Stimulated activated CD4-positive, alpha-beta T cell treated with anti-CD3 and anti-CD28 coated beads, Interleukin-4, amount 100 ng/mL, for 48 hours (primary cell): ENCODE measurements at places on chromosomes 11 and 22.

DNA sequence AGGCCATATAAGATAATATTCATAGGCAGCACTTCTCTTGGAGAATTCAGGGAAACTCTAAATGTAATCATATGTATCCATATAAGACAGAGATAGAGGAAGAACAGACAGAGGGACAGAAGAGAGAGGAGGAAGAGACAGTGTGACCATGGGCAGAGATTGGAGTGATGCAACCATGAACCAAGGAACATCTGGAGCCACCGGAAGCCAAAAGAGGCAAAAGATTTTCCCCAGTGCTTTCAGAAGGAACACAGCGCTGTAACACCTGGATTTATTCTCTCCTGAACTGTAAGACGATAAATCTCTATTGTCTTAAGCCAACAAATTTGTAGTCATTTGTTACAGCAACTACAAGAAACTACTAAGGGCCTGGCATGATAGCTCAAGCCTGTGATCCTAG, 57.7 kb downstream of the GAB2 start:
- no peak for DNase-seq

DNA sequence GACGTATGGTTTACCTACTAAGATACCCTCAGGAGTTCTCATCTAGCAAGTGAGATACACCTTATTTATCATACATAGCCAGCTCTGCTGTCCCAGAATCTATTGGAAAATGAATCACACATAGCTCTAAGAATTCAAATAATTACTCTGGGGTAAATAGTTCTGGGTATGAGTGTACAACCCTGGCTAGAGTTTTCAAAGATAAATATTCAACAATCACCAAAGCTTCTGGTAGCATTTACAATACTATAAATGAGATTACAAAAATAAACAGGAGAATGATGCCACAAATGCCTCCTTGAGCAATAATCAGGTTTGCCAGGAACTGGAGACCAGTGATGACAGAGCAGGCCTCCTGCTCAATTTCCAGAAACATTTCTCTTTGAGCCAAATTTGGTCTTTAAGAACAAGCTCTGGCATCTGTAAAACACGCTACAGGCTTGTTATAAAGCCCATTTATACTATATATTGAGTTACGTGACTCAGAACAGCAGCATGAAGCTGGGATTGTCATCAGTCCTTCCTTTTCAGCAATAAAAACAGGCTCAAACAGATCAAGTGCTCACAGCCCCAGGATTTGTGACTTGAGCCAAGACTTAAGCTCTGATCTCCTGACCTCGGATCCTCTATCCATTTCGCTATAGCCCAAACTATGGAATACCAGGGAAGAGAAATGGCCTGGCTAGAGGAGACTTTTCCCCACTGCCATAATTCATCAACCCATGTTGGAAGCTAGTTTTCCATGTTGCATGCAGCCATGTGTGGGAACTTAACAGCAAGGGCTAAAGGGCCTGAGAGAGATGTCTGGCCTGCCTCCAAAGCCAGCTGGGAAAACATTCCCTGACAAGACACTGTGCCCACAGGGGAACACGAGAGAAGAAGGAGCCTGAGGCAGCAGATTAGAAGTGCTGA, 19.7 kb downstream of the RAB30 start:
- DNase-seq, result no peak

DNA sequence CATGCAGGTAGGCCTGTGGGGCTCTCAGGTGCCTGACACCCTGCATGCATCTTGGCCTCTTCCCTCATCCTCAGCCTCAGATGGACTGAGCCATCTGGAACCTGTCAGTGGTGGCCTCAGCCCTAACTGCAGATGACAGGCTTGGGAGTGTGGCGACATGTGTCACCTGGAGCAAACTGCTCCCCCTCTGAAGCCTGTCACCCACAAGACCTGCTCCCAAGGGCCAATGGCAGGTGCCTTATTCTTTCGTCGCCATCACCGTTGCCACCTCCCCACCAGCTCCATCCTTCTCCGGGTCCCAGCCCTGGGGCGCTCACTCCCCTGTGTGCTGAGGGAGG, 3.6 kb upstream of the SEPTIN5 start:
- no peak for DNase-seq

- DNase-seq, result no peak
Observed at GRCh38 chr11:36016263-36016662, 72.4 kb downstream of the LDLRAD3 start.

DNA sequence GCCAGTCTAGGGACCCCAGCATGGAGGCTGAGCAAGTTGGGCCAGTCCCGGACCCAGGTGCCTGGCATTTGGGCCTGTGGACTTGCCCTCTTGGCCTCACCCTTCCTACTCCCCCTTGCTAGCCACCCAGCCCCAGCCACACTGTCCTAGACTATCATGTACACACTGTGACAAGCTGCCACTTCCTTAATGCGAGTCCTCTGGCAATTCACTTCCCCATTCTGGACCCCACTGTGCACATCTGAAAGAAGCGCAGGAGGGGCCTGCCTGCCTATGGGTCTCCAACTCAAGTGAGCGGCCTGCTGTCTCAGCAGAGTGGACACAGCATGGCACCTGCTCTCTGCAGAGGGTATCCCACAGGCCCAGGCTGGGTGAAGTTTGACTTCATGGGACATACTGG, 68.5 kb upstream of the LMO1 start:
- no peak for DNase-seq

GRCh38 chr11:115644856-115645255, 140.6 kb upstream of the CADM1 start:
- no peak for DNase-seq

DNA sequence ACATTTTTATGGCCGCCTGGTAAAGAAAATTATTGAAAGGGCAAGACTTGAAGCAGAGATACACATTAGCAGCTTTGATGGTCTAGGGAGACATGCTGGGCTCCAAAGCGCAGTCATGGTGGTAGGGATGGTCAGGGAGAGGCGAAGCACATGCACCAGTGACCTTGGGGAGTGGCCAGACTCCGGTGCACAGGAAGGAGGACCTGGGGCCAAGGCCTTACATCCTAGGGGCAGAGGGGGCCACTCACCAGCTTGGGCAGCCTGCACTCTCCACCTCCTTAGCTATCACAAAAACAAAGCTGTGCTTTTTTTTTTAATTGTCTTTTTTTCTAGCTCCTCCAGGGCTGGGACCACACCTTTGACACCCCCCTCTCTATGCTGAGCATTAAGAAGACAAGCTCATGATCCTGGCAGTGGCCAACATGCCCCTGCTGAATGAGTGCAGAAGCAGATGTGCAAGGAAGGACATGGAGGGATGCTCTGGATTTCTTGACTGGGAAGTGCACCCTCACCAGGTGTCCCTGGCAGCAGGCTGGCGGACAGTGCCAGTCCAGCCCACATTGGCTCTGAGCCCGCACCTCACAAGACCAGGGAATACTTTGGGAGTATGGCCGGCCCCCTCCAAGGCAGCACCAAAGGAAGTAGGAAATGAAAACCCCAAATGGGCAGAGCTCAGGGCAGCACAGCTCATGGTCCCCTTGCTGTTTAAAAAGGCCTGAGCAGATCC, 619.9 kb downstream of the TBC1D22A start:
- DNase-seq, result no peak

- DNase-seq, result no peak
Observed at GRCh38 chr22:49012712-49013395, 814.8 kb downstream of the BRD1 start.

- DNase-seq, result no peak
Observed at GRCh38 chr11:24704716-24705115, 207.9 kb downstream of the LUZP2 start.

DNA sequence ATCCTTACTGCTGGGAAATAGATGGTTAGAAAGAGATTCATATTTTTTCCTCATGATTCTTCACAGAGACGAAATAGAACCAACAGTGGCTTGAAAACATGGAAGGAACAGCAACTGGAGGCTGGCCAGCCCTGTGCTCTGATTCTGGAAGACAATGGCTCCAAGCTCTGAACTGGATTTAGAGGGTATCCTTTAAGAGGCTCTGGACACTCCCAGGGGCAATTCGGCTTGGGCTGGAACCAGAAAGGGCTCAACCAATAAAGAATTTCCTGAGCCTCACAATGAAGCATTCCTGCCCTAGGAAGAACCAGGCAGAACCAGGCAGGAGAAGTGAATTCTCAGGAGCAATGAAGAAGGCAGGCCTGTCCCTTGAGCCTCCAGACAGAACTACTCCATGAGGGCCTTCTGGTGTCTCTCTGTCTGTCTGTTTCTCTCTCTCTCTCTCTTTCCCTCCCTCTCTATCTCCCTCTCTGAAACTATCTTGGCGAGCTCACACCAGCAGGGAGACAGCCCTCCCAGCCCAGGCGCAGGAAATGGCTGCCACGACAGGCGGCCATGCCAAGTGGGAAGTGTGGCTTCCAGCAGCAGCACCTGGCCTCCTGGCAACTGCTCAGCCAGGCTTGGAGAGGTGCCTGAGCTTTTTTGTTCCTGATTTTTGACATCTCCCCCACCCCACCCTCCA, 93.3 kb downstream of the RCN1 start:
- no peak for DNase-seq

DNA sequence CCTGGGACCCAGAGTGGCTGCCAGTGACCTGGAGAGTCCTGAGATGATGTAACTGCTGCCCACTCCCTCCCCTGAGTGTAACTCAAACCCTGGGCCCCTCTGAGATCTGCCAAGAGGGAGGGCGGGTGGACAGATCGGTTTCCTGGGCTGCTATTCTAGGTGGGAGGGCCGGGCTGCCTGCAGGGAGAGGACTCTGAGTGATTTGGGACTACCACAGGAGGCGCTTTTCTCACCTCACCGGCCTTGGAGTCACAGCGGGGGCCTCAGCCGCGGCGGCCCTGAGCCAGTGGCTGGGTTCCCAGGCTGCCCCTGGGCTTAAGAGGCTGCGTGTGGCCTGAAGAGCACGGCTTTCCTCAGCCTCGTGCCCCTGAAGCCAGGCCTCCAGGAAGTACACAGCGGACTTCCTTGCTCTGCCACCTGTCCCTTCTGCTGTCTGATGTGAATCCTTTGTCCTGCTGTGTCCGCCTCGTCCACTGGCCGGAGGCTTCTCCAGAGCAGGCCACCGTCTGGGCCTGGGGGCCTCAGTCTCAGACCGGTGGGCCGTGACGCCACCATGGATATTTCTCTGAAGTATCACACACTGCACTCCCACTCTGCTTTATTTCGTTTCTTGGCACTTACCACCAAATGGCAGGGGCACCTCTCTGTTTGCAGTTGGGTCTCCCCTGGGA, 11.5 kb downstream of the RELT start:
- DNase-seq, result no peak

DNA sequence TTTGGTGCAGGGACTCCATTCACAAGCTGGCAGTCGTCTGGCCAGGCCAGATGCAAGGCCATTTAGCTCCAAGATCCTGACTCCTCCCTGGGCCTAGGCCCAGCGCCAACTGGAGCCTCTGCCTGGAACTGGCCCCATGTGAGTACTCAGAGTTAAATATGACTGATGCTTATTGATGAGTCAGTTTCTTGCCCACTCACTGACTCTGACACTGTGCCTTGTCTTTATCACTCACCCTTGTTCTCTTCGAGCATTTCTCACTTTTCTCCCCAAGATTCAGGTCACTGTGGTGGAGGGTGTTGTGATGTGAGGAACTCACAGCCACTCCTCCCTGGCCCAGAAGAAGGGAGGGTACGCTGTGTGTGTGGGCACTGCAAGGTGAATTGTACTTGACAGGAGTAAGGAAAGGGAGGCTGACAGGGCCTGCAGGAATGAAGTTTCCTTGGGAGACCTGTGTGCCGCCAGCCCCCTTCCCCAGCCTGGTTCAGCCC, 23.2 kb upstream of the ST3GAL4 start:
- no peak for DNase-seq

GRCh38 chr11:134150195-134150903, 73.4 kb downstream of the NCAPD3 start:
- no peak for DNase-seq

DNA sequence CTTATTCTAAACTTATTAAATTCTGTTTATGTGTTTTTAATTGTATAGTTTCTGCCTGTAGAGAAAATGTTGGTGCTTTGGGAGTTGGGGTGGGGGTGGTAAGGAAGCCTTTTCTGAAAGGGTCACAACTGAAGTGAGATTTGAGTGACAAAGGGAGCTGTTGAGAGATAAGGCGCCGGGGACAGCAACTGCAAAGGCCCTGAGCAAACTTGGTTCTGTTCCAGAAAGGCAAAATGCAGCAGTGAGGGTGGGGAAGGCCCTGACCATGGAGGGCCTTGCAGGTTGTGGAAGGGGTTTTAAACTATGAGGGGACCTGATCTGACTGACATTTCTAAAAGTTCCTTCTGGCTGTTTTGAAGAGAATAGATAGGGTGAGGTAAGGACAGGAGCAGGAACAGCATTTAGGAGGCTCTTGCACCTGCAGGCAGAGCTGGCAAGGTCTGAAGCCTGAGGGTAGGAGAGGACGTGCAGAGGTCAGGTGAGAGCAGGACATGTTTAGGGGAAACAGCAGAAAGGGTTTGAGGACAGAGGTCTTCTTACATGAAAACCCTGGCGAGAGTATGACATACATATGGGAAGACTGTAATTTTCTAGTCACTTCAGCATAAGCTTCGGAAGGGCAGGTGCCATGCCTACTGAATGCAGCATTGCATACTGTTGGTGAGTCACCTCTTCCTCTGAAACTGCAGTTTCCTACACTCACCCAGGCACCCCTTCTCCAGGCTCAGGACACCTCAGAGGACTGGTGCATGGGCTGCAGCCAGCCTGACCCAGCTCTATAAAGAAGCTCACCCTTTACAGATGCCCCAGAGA, 190.7 kb downstream of the SNX19 start:
- DNase-seq, result no peak

- DNase-seq, result no peak
Observed at GRCh38 chr11:34036456-34036855, 15.1 kb upstream of the CAPRIN1 start.
